ENCODE measurements at places on chromosomes 2 and 18.

- no peak for DNase-seq
Measured at GRCh38 chr18:37525262-37525585, 40.4 kb downstream of the CELF4 start.

- no peak for DNase-seq
Measured at GRCh38 chr2:75518638-75519465, 41.9 kb downstream of the EVA1A start.

GRCh38 chr18:63894106-63894772, 6.7 kb downstream of the SERPINB2 start:
- no peak for DNase-seq

DNA sequence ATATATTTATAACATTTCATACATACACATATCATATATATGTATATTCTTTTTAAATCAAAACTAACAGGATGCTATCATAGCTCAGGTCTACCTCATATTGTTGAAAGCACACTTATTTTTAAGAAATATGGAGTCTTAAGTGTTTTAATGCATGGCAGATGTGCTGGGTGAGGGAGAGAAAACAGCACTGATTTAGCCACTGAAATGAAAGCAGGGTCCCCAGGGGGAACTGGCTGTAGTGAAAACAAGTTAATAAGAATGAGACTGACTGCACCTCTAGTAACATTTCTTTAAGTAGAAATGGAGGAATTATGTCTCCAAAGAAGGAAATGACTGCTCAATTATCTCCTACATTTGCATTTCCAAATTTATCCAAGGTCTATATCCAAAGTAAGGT, 857.8 kb downstream of the DCDC2C start:
- no peak for DNase-seq

DNA sequence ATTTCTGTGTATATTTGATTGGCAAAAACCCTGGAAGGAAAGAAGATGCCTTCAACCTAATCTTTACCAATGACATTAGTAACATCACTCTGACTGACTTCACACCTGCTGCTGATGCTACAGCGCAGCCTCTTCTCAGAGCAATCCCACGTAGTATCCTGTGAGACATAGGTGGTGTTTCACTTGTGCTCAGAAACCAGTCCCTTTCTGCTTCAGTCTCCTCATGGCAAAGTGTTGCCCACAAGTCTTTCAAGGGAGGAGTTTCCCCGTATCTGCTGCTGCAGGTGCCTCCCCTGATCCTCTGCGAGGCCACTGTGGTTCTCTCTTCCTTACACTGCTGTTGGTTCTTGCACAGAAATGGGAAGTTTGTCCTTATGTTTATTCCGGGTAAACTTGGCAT, 433.2 kb upstream of the TNP1 start:
- no peak for DNase-seq

DNA sequence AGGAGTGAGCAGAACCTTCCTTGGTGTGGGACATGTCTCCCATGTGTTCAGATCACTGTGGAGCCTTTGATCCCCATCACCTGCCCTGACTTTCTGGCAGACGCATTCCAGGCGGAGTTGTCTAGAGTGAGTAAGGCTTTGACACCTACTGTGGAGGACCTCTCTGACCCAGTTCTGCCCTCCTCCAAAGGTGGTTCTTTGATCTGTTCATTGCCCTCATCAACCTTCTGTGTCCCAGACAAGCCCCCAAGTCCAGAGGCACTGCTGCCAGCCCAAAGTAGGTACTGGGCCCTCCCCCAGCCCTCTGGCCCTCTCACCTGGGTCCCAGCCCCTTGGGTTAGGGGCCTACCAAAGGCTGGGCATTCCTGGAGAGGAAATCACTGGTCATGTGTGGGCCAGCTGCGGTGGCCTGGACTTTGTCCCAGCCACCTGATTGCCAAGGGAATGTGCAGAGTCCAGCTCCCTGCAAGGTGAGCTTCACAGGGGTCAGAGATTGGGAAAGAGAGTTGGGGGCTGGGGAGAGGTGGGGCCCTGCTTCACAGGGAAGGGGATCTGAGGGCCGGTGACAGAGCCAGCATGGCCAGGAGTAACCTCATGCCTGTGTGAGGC, 12.1 kb upstream of the FAHD2A start:
- DNase-seq = no peak

DNA sequence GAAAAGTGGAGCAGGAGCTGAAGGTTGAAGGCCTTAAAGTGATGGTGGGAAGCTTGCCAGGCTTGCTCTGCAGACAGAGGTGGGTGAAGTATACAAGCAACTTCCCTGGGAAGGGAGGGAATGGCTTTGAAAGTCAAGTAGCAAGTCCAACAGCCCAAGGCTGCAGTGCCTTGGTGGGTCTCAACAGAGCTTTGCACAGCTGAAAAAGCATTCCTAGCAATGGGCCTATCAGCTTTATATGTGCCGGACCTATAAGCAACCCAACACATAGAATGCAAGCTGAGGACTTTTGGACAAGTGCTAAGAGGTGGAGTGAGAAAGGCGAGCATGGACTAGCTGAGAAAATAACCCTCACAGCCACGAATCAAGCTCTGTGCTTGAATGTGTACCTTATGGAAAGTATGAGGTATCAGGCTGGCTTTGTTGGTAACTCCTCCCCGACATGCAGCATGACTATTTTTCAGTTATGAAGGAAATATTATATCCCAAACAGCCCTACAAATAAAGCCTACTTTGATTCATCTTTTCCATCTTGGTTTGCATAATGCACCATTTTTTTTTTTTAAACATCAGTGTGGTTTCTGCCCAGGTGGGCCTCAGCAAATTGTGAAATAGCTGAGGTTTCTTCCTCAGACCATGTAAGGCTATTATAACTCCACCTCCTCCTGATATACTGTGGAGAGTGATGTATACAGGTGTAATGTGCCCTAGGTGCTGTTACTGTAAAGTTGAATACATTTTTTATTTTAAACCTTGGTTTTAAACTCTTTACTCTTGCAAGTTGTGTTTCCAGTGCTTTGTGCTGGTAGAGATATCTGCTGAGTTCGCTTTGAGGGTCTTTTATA, 241.4 kb upstream of the CXCR4 start:
- peak; percentile 71 for DNase-seq

DNA sequence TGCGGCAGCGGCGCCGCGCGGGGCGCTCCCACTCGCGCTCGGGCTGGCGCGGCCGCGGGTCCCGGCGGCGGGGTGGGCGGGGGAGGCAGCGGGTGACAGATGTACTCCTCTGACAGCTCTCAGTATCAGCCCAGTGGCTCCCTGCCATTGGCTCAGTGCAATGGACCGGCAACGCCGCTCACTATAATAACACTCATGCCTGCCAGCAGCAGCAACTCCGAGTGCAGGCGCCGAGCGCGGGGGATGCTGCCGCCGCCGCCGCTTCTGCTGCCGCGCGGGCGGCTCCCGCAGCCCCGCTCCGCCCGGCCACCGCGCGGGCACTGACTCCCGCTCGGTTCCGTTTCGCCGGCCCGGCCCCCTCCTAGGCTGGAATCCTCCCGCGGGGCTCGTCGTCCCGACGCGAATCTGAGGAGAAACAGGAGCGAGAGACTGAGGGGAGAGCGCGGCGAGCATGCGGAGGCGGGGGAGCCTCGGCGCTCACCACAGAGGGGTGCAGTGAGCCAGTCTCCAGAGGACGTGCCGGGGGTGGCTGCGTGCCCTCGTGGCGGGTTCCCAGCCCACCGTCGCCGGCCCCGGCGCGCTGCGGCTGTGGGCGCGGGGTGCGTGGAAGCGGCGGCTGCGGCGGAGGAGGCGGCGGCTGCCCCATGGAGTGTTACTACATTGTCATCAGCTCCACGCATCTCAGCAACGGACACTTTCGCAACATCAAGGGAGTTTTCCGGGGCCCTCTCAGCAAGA, at the start of gene ZNF804A:
Gene ZNF804A, plus strand, starts transcription at position 214 of the 738 bp plus-strand sequence. Its CDS starts 431 bp downstream, at position 645.
- no peak for DNase-seq

DNA sequence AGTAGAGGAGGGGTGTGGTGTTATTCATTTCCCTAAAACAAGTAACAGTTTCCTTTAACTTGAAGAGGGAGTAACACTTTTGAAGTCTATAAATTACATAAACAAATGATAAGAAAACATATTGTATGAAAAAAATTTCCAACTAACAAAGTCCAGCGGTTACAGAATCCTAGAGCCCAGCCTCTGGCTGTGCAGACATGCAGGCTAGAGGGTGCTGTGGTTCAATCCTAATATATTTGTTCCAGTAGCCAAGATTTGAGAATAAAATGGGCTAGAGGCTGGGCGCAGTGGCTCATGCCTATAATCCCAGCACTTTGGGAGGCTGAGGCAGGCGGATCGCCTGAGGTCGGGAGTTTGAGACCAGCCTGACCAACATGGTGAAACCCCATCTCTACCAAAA, 56.9 kb downstream of the WDR75 start:
- DNase-seq = no peak

- no peak for DNase-seq
Measured at GRCh38 chr2:157864857-157865430, 11.2 kb downstream of the ACVR1 start.

GRCh38 chr18:76686737-76687231, 135.6 kb upstream of the ZNF236 start:
- DNase-seq = peak; percentile 16

GRCh38 chr2:37529830-37530415, 141.5 kb downstream of the CDC42EP3 start:
- DNase-seq = no peak

DNA sequence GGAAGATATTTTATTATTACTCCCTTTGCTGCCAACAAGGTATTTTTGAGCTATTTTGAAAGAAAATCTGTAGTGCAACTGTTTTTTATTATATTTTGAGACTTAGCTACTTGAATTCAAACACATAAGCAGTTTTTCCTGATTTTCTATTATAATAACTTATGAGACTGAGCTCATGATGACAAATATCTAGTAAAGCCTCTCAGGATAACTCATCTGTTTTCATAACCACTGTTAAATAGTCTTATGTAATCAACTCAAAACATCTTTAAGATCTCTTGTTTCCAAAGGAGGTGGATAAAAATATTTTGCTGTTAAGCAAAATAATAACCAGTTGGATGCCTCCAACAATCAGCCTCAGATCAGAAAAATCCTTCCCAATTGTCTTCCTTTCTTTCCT, 21.9 kb upstream of the PPP1CB start:
- no peak for DNase-seq

- no peak for DNase-seq
Measured at GRCh38 chr18:50696929-50697328, 122.9 kb downstream of the MRO start.

- DNase-seq = no peak
Measured at GRCh38 chr18:7607540-7608173, 40.5 kb downstream of the PTPRM start.

DNA sequence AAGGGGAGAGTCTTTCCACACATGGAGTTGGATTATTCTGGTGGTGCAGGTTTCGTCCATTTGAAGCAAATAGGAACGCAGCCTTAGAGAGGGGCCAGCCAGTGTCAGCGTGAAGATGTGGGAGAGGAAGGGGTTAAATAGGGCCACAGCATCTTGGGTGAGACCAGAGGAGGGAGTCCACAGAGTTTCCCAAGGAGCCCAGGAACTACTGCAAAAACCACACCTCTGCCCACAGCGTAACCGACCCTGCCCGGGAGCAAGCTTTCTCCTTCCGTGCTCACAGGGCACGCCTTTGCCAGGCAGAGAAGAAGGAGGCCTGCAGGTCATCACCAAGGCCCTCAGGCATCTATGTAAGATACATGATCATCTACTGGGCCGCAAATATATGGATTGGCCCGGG, 314.5 kb downstream of the AGAP1 start:
- DNase-seq = no peak

DNA sequence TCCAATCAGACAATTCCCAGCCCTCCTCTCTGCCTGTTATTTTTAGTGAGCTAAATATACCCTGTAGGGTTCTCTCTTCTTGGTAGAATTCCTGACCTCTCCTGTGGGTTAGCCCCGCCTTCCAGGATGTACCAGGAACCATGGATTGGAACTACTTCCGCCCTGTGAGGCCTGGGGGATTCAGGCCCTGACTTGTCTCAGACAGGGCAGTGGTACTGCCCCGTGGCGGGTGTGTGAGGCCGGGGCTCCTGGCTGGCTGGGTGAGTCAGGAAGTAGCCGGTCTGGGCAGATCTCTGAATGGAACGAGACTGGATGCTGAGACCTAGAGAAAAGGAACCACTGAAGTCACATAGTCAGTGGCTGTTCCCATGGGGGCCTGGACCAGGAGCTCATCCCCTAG, 50.5 kb downstream of the DYSF start:
- DNase-seq = no peak

DNA sequence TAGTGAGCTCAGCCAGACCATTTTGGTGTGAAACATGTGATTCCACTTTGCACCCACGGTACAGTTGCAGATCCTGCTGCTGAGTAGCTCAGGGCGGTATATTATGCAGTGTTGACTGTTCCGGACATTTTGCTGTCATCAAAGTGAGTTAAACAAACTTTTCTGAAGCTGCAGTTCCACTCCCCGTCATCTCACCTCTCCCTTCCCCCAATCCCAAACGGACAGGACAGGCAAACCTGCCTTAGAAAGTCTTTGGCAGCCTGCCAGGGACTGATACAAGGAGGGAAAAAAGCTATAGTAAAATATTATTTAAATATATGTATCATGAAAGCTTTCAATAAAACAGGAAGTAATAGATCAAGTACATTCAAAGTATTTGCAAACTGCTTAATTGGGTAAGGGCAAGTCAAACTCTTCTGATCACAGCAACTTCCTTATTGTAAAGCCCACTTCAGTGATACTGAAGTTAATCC, 35.5 kb upstream of the SP5 start:
- peak; percentile 18 for DNase-seq

GRCh38 chr2:176852667-176853066, 359.9 kb upstream of the HNRNPA3 start:
- peak; percentile 95 for DNase-seq

DNA sequence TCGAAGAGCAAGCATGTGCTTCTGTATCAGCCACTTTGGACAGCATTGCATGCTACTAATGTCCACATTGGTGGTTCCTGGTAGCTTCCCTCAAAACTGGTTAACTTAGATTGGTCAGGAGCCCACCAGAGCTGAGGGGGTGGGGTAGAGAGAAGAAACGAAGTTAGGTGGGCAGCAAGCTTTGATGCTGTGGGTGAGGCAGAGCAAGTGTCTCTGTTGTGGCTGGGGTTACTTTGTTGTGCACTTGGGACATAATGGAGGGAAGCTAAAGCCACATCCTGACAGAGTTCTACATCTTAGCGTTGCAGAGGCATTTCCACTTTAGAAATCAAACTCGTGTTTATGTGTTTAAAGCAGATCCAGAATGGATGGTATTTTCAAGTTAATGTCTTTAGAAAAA, 82.7 kb downstream of the FAM168B start:
- DNase-seq = peak; percentile 86

DNA sequence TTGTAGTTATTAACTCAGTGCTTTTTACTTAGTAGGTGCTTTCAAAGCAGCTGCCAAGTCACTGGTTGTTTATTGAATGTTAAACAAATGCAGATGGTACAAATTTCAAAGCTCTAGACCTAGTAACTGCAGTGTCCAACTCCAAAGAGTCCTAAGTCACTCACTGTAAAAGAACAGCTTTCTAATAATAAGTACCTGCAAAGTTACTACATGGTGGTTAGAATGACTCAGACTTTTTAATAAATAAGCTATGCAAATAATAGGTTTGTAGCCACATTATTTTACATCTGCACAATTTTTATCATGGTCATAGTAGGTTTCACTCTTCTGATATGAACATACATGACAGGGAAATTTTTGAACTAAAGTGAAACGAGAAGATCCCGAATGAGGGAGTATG, 1620.4 kb upstream of the CELF4 start:
- DNase-seq = no peak

- no peak for DNase-seq
Measured at GRCh38 chr2:63878486-63878885, 36.8 kb downstream of the UGP2 start.

- peak; percentile 0 for DNase-seq
Measured at GRCh38 chr18:24846138-24846537, 385.7 kb downstream of the HRH4 start.

- DNase-seq = no peak
Measured at GRCh38 chr2:55155206-55155605, 76.9 kb downstream of the CLHC1 start.

Data from Jurkat, Clone E6-1 (cell line).